ENCODE measurements at places on chromosomes 2 and 18.

DNA sequence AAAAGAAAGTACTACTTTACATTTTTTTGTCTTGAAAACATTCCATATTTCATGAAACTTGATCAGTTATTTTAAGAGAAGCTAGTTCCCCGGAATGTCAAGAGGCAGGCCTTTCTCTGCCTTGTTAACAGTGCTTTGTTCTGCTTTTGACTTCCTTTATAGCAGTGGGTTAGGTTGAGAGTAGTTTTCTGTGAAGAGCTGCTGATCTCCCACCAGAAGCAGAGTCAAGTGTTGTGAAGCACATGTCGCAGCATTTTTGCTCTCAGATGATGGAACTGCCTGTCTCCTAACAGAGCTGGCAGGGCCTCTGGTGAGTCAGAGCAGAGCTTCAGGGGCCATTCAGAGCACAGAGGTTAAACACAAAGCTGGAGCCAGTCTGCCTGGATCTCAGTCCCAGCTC lies 871.8 kb downstream of the SLC4A3 start:
- DNase-seq: no peak

- DNase-seq: no peak
These were observed 46.3 kb downstream of the ASB18 start for GRCh38 chr2:236217926-236218325.

DNA sequence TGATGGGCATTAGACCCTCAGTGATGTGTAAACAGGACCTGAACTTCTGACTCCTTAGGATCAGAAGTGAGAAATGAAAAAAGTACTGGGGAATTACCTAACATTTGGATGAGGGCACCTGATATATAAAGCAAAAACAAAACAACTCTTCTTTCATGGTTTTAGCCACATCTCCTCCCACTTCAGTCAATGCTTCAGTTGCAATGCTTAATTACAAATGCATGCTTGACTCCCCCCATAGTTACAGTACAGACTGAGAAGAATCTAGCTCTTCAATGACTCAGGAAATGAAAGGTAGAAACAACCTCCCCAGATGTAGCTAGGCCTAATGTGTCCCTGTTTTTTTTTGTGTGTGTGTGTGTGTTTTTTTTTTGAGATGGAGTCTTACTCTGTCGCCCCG lies 276.8 kb upstream of the POU3F3 start:
- DNase-seq: no peak

GRCh38 chr18:80169607-80170006 lies 60.5 kb downstream of the ADNP2 start:
- no peak for DNase-seq

DNA sequence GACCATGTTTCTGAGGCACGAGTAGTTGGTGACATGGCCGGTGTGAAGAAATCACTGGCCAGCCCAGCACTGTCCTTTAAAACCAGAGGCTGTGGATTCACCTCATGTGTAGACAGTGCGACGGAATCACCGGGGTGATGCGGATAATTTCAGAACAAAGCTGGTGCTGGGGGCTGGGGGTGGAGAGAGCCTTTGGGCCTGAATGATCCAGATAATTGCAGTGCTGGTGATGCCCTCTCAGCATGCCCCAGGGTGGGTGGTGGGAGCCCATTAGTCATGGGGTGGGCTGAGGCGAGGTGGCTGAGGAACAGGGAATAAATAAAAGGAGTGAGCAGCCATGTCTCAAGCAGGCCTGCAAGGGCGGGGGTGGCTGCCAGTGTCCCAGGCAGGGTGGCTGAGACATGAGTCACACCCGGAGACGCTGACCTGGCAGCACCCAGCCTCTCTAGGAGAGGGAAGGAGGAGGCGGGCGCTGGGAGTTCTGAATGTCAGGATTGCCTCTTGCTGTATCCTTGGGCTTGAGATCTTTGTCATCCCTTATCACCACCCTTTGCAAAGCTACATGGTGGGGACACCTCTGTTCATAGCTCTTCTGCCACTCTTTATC lies 151.1 kb upstream of the MSH6 start:
- no peak for DNase-seq

- DNase-seq: no peak
These were observed 272.3 kb upstream of the ZNF804A start for GRCh38 chr2:184326066-184326465.

- DNase-seq: no peak
These were observed 273.1 kb upstream of the UBE2E3 start for GRCh38 chr2:180707175-180707883.

GRCh38 chr2:84788498-84788897 lies 92.4 kb downstream of the TRABD2A start:
- DNase-seq: no peak

DNA sequence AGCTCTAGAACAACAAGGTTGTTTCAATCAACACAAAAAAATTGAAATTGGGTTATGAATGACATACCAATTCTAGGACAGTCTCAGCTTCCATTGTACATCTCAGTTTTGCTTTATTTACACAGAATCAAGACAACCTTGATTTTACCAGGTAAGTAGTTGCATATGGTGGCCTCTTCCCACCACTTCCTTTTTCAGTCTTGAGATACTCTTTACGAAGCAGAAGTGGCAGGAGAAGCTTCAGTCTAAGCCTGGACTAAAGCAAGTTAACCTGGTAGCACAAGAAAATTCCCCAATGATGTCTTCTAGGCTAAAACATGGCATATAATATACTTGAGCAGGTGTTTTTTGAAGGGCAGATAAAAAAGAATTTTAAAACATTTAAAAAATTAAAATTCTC lies 10.7 kb upstream of the FAM136A start:
- DNase-seq: no peak

DNA sequence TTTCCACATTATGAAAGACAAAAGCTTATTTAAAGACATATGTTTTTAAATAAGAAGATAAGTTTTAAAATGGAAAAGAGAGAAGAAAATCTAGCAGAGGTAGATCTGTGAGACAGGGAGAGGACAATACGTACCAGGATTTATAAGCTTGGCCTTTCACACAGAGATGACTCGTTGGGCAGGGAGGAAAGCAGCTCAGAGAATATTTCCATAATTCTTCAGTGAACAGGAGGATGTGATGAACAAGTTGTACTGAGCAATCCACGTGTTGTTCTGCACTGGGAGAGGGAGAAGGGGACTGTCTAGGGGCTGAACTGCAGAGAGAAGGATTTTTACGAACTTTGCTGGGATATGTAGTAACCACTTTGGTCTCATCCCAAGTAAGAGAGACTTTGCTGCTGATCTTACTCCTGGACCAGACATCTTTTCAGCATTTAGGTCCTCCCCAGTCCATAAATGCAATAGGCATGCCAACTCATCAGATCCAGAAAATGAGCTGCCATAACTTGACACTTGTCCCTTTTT lies 162.5 kb upstream of the SETBP1 start:
- DNase-seq: no peak

DNA sequence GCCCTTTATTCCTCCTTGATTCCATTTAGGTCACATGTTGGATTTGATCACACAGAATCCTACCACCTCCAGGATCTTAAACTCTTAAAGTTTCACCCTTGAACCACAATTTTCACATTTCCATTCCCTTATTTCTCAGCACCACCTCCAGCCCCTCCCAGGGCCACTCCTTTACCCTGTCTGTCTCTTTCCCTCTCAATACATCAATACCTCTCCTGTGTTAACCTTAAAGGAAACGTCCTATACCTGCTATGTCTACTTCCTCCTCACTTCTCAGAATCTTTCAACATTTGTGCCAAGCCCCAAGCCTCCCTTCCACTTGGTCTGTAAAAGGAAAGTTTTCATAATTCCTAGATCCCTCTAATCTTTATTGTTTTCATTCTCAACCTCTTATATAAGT lies 158.8 kb downstream of the BAZ2B start:
- no peak for DNase-seq

DNA sequence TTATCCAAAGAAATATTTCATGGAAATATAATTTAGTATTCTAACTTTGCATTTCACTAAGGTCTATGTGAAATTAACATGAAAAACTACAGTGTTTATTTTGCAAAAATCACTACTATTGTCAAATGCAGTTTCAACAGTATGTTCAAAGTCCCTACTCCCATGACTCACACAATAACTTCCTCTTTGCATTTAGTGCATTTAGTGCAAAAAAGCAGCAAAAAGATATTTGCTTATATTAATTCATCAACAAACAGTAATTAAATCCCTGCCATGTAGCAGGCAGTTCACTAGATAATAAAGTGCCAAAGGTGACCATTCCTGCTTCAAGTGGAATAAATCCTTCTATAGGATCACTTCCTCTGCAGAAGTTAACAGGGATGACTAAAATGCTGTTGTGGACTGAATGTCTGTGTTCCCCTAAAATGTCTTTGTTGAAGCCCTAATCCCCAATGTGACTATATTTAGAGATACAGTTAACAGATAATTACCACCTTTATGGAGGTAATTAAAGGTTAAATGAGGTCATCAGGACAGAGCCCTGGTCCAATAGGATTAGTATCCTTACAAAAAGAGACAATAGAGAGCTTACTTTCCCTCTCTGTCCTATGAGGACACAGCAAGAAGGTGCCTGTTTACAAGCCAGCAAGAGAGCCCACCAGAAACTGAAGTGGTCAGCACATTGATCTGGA lies 61.7 kb downstream of the STK39 start:
- DNase-seq: no peak

- no peak for DNase-seq
These were observed 73.4 kb downstream of the UBR3 start for GRCh38 chr2:169900686-169901085.

DNA sequence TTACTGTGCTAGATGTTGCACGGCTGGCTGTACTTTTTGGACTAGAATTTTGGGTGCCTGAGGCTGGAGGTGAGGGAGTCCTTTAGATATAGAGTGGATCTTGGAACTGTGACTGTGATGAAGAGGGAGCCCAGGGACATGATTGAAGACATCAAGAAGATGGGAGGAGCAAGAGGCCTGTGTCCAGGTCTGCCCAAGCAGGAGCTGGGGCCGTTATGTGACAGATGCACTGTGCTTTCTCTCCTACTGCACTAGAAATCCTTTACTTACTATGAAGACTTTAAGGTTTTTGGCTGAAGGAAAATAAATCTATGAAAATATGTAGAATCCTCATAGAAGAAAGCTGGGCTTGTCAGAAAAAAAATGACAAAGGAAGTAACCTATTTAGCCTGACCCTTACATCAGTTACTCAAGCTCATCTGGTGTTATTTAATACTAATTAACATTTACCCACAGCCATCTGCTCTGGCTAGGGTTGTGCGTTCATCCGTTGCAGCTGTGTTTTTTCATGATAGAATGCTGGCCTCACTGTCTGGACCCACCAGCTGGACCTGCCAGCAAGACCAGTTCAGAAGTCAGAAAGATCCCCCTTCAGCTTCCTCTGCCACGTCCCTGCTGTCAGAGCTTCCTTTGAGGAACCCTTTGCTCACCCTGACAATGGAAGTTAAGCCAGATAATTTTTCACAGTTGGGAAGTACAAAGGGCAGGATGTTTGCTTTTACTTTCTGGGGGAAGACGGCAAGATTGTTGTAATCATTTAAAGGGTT lies 16.7 kb downstream of the TSN start:
- no peak for DNase-seq

GRCh38 chr2:234502285-234502918 lies 5.5 kb upstream of the ARL4C start:
- no peak for DNase-seq

GRCh38 chr2:173290046-173290445 lies 64.6 kb upstream of the CDCA7 start:
- DNase-seq: no peak

GRCh38 chr2:33273479-33273878 lies 203.0 kb upstream of the RASGRP3 start:
- DNase-seq: no peak

- DNase-seq: no peak
These were observed 212.1 kb downstream of the LDLRAD4 start for GRCh38 chr18:13430663-13431062.

DNA sequence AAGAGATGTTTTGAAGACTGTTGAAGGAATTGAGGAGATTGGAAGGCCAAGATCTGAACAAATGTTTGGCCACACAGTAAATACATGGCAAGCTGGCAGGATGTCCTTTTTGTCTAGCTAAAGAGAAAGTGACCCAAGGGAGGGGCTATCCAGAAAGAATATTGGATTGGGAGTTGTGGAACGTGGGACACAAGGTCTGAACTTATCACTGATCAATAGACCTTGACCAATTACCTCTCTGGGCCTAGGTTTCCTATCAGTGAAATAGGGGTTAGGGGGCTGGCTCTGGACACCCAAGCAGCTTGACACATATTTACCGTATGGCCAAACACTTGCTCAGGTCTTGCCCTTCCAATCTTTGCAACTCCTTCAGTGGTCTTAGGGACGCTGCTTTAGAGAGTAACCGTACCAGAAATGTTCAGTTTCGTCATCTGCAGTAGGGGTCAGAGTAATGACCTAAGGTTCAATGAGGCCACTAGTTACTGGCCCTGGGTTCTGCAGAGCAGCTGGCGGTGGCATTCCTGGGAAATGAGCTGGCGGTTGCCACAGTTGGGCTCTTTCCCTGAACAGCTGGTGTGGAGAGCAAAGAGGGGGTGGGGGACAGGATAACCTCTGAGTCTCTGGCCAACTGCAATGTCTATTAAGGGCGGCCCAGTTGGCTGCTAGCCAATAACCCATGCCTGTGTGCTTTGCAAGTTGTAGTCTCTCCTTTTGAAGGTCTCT lies 70.1 kb upstream of the STPG4 start:
- DNase-seq: no peak

DNA sequence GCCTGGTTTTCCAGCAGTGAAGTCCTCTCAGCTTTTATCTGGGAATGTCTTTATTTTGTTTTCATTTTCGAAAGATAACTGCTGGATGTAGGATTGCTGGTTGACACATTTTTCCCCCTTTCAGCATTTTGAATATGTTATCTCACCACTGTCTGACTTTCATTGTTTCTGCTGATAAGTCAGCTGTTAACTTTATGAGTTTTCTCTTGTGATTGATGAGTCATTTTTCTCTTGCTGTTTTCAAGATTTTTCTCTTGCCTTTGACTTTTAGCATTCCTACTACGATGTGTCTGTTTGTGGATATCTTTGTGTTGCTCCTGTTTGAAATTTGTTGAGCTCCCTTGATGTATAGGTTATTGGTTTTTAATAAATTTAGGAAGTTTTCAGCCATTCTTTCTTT lies 85.5 kb downstream of the AGPS start:
- no peak for DNase-seq

- DNase-seq: no peak
These were observed 433 bp upstream of the MFF start for GRCh38 chr2:227324642-227324994.

- no peak for DNase-seq
These were observed 48.7 kb downstream of the CYP26B1 start for GRCh38 chr2:72098935-72099334.

GRCh38 chr18:51091270-51091669 lies 61.3 kb downstream of the SMAD4 start:
- no peak for DNase-seq

DNA sequence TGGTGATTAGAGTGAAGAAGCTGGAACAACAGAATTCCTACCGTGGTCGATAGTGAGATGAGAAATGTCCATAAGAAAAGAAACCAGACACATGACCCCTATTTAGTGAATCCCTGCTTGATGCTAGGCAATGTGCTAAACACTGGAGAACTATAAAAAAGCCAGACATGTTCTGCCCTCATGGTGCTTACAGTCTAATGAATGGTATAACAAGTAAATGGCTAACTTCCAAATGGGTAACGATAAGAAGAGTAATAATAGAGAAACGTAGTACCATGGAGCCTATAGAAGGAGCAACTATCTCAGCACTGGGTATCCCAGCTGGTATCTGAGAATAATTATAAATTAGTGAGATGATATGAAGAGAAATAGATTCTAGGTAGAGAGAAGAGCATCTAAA lies 5.0 kb downstream of the DSG2 start:
- DNase-seq: no peak

- no peak for DNase-seq
These were observed 7.5 kb upstream of the TUBA4A start for GRCh38 chr2:219261024-219261855.

GRCh38 chr2:715854-716560 lies 38.8 kb upstream of the TMEM18 start:
- DNase-seq: no peak
